ENCODE measurements at places on chromosomes 4 and X.

DNA sequence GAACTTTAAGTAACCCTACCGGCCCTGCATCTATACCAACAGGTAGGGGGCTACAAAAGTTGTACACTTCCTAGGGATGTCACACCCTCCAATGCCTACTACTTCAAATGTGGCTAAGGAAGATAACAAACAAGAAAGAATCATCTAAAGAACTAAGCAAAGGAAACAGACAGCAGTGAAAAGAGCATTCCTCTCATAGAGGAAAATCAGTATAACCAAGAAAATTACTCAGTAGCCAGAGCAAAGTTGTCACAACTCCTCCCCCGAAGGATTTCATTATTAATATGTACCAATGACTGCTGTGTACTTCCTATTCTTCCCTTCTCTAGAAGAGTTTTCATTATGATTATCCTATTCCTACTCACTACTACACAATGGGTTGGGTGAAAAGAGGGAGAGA, 12.6 kb downstream of the ANKRD17 start:
- no peak for DNase-seq

GRCh38 chr4:3108211-3108610, 33.7 kb downstream of the HTT start:
- DNase-seq: no peak

GRCh38 chrX:34493086-34493485, 164.0 kb downstream of the TMEM47 start:
- DNase-seq: no peak

DNA sequence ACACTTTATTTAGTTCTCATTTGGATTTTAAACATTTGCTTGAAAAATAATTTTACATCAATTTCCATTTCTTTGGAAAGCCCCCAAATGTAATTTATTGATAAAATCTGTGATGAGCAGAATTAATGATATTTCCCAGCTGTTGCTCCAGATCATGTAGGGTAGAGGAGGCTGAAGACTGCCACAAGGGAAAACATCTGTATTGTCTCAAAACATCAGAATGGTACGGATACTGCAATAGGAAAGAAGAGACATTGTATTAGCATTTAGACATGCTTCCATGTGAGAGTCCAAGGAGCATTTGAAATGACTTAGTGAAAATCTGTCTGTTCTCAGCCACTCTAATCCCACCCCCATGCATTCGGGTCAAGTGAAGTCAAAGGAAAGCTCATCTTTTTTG, 14.4 kb downstream of the ADH1A start:
- DNase-seq: no peak

- no peak for DNase-seq
Measured at GRCh38 chr4:152929888-152930287, 6.2 kb upstream of the FHDC1 start.

DNA sequence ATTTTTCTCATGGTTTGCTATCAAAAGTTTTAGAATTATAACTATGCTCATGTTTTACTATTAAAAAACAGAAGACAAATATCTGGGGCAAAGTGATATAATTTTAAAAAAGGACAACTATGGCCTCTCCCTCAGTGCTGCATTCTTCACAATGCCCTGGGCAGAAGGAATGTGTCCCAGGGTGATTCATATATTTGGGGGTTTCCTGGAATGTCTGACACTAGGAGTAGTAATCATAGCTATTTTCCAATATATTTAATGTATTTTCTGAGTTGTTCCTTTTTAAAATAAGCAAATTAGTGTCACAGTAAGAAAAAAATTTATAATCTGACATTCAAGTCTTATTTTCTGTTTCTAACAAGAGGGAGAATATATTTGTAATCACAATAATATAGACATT, 281.7 kb downstream of the UNC5C start:
- no peak for DNase-seq
